ENCODE measurements at places on chromosomes 3 and 15. TPM values are rescaled to one million over a fixed set of nuclear protein-coding genes. Genes with fewer than 3 reads are reported as not detected.

The P2RY14 gene
- total RNA-seq: 0.80 TPM

- DNase-seq: no peak
Observed at GRCh38 chr15:39741258-39741657, 41.4 kb downstream of the FSIP1 start.

- no peak for DNase-seq
Observed at GRCh38 chr3:149134575-149134974, 5.1 kb downstream of the HPS3 start.

The FURIN gene
- 31.0 TPM for total RNA-seq

Data from ovary (tissue), 10 donors.